Stimulated activated CD4-positive, alpha-beta T cell treated with anti-CD3 and anti-CD28 coated beads, Interleukin-1b, Interleukin-23, amount 100 ng/mL, for 1 hour (primary cell): ENCODE measurements at places on chromosomes 6 and 20.

DNA sequence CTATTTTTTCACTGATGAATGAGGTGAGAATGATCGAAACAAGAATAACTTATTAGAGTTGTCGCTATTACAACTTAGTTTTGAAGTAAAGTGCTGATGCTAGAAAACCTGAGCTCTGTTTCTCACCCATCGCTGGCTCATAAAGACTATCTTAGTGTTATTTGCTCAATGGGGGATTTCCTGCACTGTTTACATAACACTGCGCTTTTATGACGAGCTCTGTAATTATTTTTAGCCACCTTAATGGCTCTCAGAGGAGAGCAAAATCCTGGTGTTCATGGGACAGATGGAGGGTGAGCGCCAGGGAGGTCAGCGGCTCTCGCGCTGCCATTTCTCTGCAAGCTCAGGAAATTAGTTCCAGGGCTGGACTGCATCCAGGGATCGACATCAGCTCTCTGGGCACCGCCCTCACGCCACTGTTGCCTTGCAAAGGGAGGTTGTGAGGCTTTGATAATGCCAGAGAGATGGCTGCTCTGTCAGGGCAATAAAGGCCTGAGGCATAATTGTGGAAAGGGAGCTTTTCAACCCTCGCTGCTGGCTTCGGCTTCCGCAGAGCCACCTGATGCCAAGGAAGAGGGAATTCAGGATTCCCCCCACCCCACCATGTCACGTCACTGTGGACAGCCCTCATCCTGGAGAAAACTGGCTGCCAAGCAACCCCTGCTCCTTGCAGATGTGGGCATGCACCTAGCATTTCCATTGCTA lies 72.0 kb downstream of the DACT2 start:
- no peak for DNase-seq

GRCh38 chr6:110554966-110555460 lies 78.6 kb upstream of the SLC22A16 start:
- no peak for DNase-seq

GRCh38 chr20:33076662-33077372 lies 2.6 kb upstream of the BPIFB4 start:
- DNase-seq, result no peak

GRCh38 chr20:24503352-24503931 lies 34.0 kb downstream of the SYNDIG1 start:
- no peak for DNase-seq

- no peak for DNase-seq
Observed at GRCh38 chr6:30157581-30157980, 3.4 kb downstream of the TRIM10 start.

GRCh38 chr6:27791182-27791943 lies 120.8 kb downstream of the OR2B2 start:
- DNase-seq, result no peak

DNA sequence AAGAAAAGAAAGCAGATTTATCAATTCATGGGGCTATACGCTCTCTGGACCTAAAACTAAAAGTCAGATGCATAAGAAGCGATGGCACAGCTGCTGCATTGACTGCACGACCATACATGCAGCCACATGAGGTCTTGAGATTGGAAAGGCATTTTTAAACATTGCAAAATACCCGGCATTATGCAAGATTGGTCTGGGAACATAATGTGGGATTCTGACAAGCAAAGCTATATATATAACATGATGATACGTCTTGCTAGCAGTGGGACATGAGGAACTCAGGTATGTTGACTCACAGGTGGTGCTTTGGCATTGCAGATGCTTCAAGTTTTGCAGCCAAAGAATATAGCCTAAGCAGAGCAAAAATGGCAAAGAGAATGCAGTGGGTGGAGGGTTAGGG lies 55.1 kb downstream of the SAMD3 start:
- DNase-seq, result no peak

DNA sequence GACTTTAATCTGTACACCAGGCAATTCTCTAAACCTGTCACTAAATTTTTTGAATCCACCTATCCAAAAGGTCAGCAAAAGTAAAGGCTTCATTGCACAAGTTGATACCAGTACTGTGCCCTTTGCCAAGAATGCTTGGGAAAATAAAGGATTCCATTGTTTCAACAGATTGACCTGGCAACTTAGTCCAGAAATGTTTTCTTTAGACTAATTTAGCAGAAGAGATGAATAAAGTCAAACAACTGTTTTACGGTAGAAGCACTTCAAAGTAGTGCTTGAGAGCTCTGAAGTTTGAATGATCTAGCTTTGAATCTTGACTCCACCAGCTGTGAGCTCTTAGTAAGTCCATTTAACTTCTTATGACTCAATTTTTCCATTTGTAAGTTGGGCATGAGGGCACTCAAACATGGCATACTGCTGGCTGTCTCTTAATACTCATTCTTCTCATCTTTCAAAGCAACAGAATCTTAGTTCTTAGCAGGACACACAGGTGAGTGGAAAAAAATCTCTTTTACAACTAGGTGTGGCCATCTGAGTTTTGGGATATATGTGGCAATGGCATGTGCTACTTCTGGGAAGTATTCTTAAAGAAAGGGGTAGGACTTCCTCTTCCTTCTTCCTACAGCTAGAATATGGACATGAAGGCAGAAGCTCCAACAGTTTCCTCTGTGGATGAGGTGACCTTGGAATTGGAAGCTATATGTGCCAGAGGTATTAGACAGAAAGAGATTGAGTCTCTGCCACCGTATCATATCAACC lies 55.9 kb upstream of the LOC128125822 start:
- DNase-seq, result no peak

DNA sequence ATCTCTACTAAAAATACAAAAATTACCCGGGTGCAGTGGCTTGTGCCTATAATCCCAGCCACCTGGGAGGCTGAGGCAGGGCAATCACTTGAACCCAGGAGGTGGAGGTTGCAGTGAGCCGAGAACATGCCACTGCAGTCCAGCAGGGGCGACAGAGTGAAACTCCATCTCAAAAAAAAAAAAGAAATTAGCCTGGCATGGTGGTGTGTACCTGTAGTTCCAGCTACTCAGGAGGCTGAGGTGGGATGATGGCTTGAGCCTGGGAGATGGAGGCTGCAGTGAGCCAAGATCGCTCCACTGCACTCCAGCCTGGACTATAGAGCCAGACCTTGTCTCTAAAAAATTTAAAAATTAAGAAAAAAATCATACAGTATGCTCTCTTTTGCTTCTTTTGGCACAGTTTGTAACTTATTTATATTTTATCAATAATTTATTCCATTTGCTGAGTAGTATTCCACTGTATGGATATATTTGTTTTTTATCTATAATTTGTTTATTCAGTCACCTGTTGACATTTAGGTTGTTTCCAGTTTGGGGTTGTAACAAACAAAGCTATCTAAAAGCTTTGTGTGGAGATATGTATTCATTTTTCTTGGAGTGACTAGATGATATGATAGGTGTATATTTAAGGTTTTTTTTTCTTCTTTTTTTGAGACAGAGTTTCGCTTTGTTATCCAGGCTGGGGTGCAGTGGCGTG lies 8.0 kb upstream of the MYBL2 start:
- DNase-seq, result no peak

GRCh38 chr6:130018744-130019325 lies 454 bp downstream of the L3MBTL3 start:
- DNase-seq, result no peak

DNA sequence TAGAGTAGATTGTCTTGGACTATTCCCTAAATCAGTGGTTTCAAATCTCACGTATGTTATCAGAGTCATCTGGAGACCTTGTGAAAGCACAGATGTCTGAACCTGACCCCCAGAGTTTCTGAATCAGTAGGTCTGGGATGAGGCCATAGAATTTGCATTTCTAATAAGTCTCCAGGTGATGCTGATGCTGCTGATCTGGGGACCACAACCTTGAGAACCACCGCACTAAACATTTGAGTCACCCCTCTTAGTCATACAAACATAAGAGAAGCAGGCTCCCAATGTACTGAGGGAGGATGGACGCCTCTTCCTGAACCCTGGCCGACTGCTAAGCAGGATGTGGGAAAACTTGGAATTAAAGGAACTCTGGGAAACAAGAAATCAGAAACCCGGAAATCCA lies 187.8 kb upstream of the PRDM1 start:
- no peak for DNase-seq

- DNase-seq, result no peak
Observed at GRCh38 chr20:13288357-13288756, 67.3 kb downstream of the ISM1 start.

GRCh38 chr20:53579581-53580375 lies 13.9 kb downstream of the ZNF217 start:
- DNase-seq, result no peak

GRCh38 chr20:64254571-64255360 lies 782 bp upstream of the PCMTD2 start:
- DNase-seq, result no peak

DNA sequence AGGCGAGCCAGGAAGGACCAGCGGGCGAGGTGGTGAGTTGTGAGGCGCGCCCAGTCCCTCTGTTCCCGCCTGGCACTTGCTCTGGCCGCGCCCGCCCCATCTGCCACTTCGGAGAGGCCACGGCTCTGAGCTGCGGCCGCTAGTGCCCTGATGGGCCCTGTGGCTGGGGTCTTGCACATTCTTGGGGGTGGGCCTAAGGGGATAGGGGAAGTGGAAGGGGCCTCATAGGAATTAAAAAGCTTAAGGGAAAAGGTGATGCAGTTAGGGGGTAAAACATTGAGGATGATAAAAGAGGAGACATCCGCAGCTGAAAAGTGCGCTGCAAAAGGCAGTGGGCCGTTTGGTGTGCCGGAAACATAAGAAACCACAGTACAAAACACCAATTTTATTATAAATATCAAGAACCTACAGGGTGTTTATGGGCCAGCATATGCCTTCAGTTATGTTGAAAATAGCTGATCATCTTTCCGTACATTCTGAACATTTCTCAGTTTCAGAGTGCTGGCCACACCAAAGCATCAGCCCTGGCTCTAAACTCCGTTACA lies 1.1 kb upstream of the PSMB8 start:
- no peak for DNase-seq

- no peak for DNase-seq
Observed at GRCh38 chr6:1766654-1767053, 156.9 kb downstream of the FOXC1 start.

GRCh38 chr6:112283621-112284020 lies 29.3 kb upstream of the LAMA4 start:
- no peak for DNase-seq

GRCh38 chr6:151300267-151300991 lies 60.7 kb downstream of the AKAP12 start:
- DNase-seq, result no peak

GRCh38 chr6:168368936-168369335 lies 49.4 kb upstream of the DACT2 start:
- no peak for DNase-seq

- DNase-seq, result no peak
Observed at GRCh38 chr20:32344835-32345506, 13.2 kb upstream of the ASXL1 start.

- no peak for DNase-seq
Observed at GRCh38 chr6:143260857-143261256, 189.6 kb downstream of the ADAT2 start.

DNA sequence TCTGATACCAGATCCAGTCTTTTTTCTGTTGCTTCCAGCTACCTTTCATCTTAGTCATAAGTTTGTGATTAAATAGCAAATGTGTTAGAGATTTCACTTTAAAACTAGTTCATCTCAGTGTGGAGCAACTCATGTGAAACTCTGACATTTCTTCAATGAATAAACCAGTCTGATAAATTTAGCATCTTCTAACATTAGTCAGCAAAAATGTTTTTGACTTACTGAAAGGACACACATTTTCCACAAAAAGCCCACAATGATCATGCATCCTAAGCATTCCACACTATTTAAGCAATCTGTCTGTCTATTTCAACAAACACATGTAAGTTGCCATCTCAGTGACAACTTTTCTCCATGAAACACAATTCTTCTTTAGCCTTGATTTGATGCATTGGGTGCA lies 222.2 kb upstream of the SLC35B3 start:
- no peak for DNase-seq

DNA sequence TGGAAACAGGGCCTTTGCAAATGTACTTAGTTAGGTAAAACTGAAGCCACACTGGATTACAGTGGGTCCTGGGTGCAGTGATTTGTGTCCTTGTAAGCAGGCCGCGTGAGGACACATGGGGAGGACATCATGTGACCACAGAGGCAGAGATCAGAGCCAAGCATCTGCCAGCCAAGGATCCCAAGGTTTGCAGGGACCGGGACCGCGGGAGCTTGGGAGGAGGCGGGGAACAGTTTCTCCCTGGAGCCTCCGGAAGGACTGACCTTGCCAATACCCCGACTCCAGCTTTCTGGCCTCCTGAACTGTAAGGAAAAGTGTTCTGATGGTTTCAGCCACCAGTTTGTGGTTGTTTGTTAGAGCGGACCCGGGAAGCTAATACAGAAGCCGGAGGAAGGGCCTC lies 500.9 kb downstream of the PREX1 start:
- DNase-seq, result no peak

DNA sequence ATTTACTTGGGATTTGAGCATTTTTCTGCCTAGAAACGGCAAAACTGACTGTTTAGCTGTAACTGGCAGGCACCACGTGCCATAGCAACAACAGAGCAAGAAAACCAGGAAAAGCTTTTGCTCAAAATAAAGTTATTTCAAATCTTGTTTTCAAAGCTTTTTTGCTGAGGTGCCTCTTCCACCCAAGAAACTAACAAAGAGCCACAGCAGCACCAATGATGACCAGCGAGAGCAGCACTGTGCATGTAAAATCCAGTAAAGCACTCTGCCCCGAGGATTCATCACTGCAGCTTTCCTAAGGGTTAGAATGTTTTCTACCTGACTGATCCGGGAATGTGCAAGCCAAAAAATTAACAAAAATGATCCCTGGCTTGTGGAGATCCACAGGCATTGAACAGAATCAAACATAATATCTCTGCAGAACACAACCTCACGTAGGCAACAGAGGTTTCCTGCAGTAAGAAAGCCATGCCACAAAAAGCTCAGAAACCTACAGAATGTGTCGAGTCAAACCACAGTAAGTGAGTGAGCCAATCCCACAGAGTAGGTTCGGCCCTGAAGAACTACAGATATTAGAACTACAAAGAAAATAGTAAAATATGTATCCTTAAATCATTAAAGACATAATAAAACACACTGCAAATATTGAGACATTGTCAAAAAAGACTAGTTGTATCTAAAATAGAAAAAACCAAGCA lies 7.4 kb upstream of the ULBP3 start:
- DNase-seq, result no peak

- no peak for DNase-seq
Observed at GRCh38 chr6:67431076-67431475, 1204.0 kb upstream of the ADGRB3 start.

DNA sequence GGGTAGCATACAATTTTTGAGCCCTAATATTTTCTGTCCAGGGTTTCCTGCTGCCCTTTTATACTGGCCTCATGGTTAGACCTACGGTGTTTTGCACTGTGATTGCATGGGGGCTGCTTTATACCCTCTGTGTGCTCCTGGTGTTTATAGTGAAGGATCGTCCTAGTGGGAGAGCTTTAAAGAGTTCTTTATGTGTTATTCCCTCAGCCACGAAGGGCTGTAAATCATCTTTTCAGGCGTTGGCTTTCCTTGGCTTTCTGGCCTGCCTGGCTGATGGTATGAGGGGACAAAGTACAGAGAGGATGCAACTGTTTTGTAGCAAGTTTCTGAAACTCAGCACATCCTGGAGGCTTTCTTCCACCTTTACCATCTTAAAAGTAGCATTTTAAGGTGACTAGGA lies 464.3 kb downstream of the EPM2A start:
- no peak for DNase-seq

- DNase-seq, result no peak
Observed at GRCh38 chr20:32446301-32447100, 88.4 kb downstream of the ASXL1 start.
